ENCODE measurements at places on chromosomes 13 and 19.

GRCh38 chr19:17264641-17264979 lies at the start of gene USHBP1:
Gene USHBP1, minus strand, starts transcription at chr19:17264745. Its CDS starts 446 bp downstream, at chr19:17264299.
- peak; percentile 79 for DNase-seq

- DNase-seq = peak; percentile 61
Measured at GRCh38 chr19:8831832-8832131, 322 bp downstream of the ZNF558 start.

DNA sequence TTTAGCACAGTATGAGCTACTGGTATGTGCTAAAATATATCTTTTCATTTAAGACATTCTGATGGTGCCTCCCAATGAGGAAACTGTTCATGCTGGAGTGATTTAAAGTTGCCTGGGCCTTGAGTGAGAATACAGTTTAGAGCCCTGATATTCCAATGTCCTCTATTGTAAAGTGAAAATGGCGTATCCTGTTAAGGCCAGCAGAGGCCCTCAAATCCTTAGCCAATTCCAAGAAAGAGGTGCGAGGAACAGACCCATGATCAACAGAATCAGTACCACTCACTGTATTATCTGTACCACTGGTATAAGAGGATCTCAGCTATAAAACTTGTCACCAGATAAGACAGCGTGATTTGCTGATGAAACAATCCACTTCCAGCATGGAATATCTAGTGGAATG lies 273.1 kb upstream of the SLITRK5 start:
- DNase-seq = no peak

GRCh38 chr13:32881777-32882145 lies 134.5 kb upstream of the KL start:
- DNase-seq = no peak

GRCh38 chr19:17406887-17407196 lies 1.4 kb upstream of the BST2 start:
- DNase-seq = no peak

- DNase-seq = peak; percentile 90
Measured at GRCh38 chr19:18879579-18880373, 16.2 kb downstream of the CERS1 start.

- peak; percentile 82 for DNase-seq
Measured at GRCh38 chr19:50649433-50650391, at the start of gene C19orf81. Gene C19orf81, plus strand, starts transcription at chr19:50649445. Its CDS starts 0 bp downstream, at chr19:50649445.

DNA sequence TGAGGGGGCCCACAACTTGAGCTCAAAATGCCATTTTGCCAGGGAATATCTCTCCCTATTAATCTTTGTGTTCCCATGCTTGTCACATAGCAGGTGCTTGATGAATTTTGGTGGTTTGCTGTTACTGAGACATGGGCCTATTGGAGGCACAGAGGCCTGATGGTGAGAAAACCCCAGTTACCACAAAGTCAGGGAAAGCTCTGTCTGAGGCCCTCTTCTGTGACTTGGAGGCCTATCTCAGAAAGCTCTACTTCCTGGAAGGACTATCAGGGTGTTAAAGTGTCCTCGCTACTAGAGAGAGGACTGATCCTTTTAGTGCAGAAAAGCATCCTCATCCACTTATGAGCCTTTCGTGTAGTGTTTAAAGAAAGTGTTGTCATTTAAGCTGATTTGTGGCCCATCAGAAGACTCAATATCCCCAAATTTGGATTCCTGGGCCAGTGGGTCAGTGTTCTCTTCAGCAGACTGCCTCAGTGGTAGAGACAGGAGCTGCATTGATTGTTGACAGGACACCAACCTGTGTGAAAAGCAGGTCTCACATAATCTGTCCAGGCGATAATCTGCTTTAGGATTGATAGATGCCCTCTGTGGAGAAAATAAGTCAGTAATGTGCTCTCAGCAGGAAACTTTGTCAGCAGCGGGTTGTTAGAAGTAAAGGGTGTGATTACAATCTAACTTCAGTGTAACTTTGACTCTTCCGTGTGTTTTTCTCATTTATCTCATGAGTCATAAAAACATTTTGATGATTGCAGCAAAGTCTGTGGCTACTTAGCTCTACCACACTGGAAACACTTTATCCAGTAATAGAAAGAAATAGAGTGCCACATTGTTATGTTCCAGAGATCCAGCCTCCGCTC lies 121.0 kb downstream of the AKAP11 start:
- DNase-seq = no peak

GRCh38 chr13:50284540-50284939 lies 269.3 kb downstream of the KCNRG start:
- DNase-seq = no peak

- no peak for DNase-seq
Measured at GRCh38 chr13:86684402-86684801, 885.2 kb upstream of the SLITRK6 start.

DNA sequence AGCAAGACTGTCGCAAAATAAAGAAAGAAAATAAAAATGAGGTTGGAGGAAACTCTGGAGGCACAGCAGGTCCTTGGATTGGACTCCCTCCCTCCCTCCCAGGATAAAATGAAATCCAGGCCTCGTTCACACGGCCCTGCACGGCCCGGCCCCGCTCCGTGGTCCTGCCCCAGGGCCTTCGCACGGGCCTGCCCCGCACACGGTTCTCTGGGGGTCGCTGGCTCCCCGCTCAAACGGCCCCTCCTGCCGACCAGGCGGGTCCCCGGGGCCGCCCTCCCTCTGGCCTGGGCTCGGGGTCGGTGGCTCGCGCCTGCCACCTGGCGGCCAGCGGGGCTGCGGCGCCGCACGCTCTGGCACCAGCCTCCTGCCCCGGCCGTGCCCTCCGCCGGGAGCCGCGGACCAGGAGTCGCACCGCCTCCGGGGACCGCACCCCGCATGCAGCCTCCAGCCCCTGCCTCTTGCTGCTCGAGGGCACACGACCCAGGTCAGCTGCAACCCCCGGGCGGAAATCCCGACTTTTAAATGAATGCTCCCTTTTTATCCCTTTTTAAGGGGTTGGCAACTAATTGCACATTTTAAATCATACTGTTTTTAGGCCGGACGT lies 1.5 kb upstream of the WDR18 start:
- DNase-seq = peak; percentile 88

All from ELF-1 (cell line).